NCI-H1105 (cell line): ENCODE measurements at places on chromosomes 4 and X.
A peak's percentile ranks its signal among the peaks of the same experiment; 100 is the strongest.

- DNase-seq: no peak
Measured at GRCh38 chr4:149889991-149890390, 74.3 kb upstream of the IQCM start.

GRCh38 chr4:7638984-7639789 lies 204.5 kb upstream of the PSAPL1 start:
- no peak for DNase-seq

DNA sequence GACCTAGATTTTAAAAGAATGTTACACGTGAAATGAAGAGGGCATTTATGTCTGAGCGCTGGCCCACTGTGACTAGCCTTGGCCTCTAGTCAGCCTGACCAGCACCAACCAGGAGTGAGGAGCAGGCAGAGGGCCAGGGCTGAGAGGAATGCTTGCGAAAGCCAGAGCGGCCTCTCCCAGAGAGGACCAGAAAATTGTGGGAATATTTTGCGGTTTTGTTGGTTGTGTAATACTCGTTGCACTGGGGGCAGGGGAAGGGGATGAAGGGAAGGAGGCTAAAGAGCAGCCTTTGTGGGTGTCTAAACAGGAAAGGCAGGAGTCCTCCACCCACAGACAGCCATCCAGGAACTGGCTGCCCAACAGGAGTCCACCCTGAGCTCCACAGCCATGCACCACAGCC lies 3.8 kb downstream of the GABRE start:
- no peak for DNase-seq

DNA sequence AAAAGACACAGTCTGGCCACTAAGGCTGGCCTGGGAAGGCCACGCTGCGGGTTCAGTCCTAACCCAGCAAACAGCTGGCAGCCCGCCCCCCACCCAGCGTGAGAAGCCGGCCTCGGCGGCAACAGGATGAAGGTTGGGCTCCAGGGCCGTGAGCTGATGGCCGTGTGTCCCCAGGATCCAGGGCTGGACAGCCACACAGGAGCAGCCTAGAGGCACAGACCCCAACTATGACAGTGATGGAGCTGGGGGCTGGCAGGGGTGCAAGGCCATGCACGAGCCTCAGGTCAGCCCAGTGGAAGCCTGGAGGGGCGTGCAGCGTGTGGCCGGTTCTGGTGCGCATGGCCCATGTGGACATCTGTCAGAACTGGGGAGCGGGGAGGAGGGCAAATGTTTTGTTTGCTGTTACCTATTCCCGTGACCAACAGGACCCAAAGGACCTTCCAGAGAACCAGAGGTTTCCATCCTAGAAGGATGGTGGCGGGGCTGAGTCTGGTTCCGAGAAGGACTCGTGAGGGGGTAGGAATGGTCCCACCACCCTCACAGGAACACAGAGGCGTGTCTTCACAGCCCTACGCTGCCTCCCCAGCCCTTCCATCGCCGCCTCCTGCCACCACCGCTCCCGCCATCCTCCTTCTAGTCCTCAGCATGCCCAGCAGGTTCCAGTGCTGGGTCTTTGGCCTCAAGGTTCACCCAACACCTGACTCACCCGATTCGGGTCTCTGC lies 46.5 kb downstream of the ZFYVE28 start:
- no peak for DNase-seq

DNA sequence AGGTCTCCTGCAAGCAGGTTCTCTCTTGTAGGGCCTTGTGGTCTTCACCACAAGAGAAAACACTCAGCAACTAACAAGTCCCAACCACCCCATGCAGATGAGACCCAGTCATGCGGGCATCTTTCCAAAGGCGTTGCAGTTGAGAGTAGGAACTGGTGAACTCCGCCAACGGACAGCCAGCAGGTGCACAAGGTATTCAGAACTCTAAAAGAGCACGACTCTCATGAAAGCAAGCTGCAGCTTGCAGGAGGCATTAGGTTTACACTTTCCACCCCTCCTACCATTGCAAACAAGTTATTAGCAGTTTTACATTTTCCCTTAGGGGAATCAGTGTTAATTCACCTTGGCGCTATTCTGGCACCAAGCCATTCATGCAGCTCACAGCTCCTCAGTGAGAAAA lies 173.4 kb upstream of the KIT start:
- peak; percentile 73 for DNase-seq

DNA sequence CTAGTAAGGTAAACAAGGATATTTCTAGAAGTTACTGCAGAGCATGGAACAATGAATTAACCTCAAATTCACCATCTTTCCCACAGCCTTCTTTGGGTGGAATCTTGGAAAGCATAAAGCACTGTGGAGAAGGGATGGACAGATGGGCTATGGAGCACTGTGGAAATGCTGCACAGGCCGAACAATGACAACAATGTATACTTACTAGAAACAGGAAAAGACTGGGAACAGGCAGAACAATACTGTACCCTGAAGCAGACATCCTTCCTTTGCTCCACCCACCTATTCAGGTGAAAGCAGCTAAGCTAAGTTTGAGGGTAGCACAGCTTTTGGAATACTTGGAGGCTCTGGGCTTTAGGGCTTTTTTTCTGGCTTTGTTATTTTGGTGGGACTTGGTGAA lies 250.6 kb upstream of the KLF8 start:
- DNase-seq: no peak

DNA sequence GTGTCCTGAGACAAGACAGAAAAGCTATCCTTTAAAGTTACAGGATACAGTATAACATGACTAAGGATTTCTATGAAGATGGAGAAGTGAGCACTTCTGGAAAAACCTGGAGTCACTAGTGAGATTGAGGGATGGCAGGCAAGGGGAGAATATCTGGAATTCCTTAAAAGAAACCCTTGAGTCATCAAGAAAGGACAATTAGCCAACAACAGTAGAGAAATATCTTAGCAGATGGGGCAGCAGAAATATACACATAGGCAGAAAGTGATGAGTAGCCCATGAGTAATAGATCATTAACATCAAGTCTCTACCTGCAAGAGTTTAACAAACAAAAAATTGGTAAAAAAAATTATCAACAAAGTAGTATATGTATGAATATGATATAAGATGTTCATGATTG lies 858.8 kb upstream of the FRG1 start:
- no peak for DNase-seq

DNA sequence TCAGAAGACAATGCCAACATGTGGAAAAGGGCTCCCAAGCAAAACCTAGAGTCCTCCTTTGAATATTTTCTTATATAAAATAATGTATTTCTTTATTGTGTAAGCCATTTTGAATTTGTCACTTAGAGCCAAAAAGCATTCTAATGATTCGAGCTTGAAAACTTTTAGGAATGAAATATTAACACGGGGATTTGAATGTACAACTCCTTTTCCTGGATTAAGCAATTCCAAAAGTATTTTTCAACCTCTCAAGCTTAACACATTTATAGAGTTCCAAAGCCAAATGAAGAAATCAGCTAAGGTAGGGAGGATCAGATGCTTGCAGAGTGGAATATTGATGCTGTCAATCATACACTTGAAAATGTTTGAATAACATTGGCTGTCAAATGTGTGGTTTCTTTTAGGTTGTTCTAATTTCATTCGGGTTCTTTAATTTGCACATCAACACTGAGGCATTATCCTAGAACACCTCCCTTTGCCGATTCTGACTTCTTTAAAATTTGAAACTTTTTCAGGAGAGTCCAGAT lies 67.2 kb upstream of the ETNPPL start:
- no peak for DNase-seq

- no peak for DNase-seq
Measured at GRCh38 chrX:70480660-70481018, 36.0 kb downstream of the DLG3 start.

DNA sequence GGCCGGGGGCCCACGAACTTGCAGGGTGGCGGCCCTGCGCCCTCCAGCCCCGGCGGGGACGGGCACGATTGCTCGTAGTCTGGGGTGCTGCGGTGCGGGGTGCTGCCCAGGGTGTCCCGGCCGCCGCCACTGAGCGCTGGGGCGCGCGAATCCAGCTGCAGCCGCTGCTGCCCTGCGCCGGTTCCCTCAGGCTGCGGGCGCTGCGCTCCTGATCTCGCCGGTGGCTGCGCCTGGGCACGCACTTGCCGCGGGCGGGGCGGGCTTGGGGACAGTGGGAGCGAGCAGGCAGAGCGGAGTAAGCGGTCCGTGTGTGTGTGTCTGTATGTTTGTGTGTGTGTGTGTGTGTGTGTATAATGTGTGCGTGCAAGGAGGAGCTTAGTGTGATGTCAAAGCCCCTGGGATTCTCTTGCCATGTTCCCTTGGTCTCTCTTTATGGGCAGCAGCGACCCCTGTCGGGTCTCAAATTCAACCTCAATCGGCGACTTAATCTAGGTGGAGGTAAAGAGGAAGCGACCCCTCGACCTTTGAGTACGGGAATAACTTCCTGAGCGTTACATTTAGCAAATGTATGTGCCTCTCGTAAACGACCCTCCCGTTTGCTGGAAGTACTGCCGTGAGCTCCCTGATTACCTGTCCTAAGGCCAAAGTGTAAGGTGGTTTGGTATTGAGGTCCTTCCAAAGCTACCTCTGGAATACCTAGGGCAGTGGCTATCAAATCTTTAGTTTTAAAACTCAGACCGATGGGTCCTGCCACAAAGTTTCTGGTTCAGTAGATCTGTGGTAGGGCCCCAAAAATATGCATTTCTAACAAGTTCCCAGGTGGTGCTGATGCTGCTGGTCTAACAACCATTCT lies at the start of gene RNF150:
RNF150 (minus strand) TSS at position 324 of the 853 bp plus-strand sequence.
- DNase-seq: peak; percentile 81

DNA sequence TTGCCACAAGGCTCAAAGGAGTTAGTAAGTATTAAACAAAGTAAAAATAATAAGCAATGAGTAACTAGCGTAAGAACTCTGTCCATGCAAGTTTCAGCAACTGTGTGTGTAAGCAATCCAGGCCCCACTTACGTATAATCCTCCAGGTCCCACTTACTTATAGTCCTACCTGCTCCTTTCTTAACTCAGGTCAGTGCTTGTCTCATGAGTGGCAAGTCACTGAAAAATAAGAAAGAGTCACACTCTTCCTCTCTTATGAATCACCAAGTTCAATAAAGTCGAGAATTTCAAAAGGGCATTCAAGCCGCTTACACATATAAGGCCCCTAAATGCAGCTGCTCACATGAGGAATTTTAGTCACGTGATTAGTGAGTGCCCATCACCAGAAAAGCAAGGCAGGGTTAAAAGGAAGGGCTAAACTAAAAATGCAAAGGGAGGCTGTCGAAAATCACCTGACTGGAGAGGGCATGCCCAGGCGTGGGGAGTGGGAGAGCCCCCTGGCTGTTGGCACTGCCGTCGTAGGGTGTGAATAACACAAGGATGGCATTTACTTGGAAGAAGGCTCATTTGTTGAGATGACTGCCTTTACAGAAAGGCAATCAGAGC lies 58.2 kb downstream of the ZNF827 start:
- no peak for DNase-seq

DNA sequence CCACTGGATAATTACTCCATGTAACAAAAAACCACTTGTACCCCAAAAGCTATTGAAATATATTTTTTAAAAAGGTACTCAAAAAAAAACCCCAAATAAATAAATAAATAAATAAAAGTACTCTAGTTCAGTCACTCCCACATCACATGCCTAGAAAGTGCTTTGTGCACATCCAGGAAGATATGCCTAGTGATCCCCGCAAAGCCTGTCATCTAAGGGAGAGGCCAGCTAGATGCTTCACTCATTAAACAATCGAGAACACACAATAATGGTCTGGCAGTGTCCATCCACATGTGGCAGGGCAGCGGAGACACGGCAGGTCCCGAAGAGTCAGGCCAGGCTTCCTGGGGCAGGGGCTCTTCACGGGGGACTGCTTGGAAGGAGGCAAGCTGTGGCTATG lies 47.6 kb downstream of the RAB33B start:
- DNase-seq: no peak

DNA sequence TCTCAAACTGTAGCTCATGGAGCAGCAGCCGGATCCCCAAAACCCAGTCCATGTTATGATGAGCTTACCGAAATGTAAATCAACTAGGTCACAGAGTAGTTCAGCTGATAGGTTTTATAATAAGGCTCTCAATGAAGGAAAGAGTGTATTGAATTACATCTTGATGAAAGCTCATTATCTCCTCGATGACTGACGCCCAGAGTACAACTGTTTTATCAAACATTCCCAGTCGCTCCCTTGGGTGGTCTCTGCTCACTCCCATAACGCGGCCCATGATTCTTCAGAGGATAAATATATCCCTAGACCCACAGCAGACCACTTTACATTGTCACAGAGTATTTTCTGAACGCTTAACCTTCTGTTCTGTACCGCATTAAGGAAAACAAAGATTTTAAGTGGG lies 452.3 kb upstream of the GALNT7 start:
- DNase-seq: no peak

DNA sequence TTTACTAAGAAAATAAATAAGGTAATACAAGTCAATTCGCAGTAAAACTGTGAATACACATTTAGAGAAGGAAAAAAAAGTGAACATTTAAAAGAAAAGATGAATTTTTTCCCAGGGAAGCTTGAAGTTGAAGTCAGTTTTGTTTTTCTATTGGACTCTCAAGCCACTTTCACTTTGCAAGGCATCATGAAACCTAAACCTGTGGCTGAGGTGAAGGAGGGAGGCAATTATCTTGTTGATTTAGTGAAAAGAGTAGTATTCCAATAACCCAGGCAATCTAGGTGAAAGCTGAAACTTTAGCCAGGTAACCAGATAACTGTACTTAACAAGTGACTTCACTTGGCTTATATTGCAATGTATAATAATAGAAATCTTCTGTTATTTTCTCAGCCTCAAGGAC lies 138.6 kb downstream of the HDX start:
- peak; percentile 20 for DNase-seq

GRCh38 chr4:140090215-140090731 lies 63.7 kb downstream of the MAML3 start:
- no peak for DNase-seq

GRCh38 chrX:12986886-12987285 lies 12.0 kb downstream of the TMSB4X start:
- no peak for DNase-seq

GRCh38 chrX:128310912-128311311 lies 258.7 kb upstream of the ACTRT1 start:
- DNase-seq: no peak

DNA sequence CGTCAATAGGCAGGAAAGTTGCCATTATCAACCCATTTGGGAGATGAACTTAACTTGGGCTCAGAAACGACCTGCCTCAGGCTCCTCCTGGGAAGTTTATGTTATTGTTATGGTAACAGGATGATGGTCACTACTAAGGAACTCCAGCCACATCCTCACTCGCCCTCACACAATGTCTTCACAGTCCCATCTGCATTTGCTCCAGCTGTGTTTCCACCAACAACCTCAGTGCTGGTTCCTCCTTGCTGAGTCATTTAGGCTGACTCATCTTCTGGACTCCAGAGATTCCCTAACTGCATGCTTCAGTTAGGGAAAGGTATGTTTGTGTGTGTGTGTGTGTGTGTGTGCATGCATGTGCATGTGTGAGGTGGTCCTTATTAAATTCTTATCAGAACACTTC lies 293.4 kb upstream of the BOD1L1 start:
- DNase-seq: no peak

DNA sequence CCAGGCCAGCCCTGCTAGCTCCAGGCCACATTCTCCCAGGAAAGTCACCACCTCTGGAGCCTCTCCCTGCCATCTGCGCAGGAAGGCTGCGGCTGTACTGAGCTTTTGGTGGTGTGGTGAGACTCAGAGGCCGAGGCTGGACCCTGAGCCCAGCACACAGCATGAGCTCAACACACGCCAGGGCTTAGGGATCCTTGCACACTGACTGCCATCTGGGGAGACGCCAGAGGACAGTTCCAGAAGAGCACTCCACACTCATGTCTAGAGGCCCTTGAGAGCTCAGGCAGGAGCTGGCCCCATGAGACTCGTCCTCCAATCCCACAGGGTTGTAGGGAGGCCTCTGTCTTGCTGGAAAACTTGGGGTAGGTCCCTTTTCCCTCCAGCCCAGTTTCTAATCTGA lies 40.6 kb downstream of the ABLIM2 start:
- DNase-seq: no peak
